Nasal cavity respiratory epithelium epithelial cell of viscerocranial mucosa (primary cell): ENCODE measurements at places on chromosomes 6 and 20. TPM values are rescaled to one million over a fixed set of nuclear protein-coding genes. Genes with fewer than 3 reads are reported as not detected.

Gene CCDC170
- total RNA-seq = under 0.01 and 0.07 TPM in 2 replicates

Gene OR2J3
- total RNA-seq = not detected in 2 replicates

Gene SLC22A23
- 12.0 and 69.1 TPM in 2 replicates for total RNA-seq

Gene ANGPT4
- not detected in 2 replicates for total RNA-seq

Gene FOXC1
- total RNA-seq = 6.2 and 6.9 TPM in 2 replicates

Gene RHAG
- total RNA-seq = not detected in 2 replicates

Gene SLC17A2
- not detected in 2 replicates for total RNA-seq

Gene LIN28B
- not detected in 2 replicates for total RNA-seq

Gene FOXF2
- total RNA-seq = 0.68 TPM in 1 of 2 replicates, not detected in the other

Gene CLPSL1
- not detected in 2 replicates for total RNA-seq

Gene ATP9A
- 36.2 and 72.0 TPM in 2 replicates for total RNA-seq

Gene VWA7
- total RNA-seq = 0.34 and 1.00 TPM in 2 replicates

Gene SYNGAP1
- 0.68 and 3.9 TPM in 2 replicates for total RNA-seq

Gene OXT
- not detected in 2 replicates for total RNA-seq

Gene POM121L2
- total RNA-seq = under 0.01 TPM in 1 of 2 replicates, not detected in the other

Gene TP53INP2
- 1.7 and 3.6 TPM in 2 replicates for total RNA-seq

Gene EMILIN3
- not detected in 2 replicates for total RNA-seq

Gene C6orf15
- 0.34 TPM in 1 of 2 replicates, not detected in the other for total RNA-seq

Gene TFAP2D
- total RNA-seq = not detected in 2 replicates

Gene LTB
- total RNA-seq = not detected in 2 replicates

Gene HLA-DQA2
- not detected in 2 replicates for total RNA-seq

Gene PRR18
- under 0.01 TPM in 2 replicates for total RNA-seq

Gene EPHA7
- total RNA-seq = under 0.01 TPM in 1 of 2 replicates, not detected in the other

Gene TRIM31
- under 0.01 TPM in 2 replicates for total RNA-seq

Gene DSN1
- 4.3 and 6.2 TPM in 2 replicates for total RNA-seq

Gene USP49
- total RNA-seq = 2.1 and 3.6 TPM in 2 replicates

Gene ULBP3
- total RNA-seq = 6.5 and 9.8 TPM in 2 replicates

Gene SLC12A5
- 0.07 TPM in 1 of 2 replicates, not detected in the other for total RNA-seq

Gene CCR6
- not detected in 2 replicates for total RNA-seq
